ENCODE measurements at places on chromosomes 2 and 18.

DNA sequence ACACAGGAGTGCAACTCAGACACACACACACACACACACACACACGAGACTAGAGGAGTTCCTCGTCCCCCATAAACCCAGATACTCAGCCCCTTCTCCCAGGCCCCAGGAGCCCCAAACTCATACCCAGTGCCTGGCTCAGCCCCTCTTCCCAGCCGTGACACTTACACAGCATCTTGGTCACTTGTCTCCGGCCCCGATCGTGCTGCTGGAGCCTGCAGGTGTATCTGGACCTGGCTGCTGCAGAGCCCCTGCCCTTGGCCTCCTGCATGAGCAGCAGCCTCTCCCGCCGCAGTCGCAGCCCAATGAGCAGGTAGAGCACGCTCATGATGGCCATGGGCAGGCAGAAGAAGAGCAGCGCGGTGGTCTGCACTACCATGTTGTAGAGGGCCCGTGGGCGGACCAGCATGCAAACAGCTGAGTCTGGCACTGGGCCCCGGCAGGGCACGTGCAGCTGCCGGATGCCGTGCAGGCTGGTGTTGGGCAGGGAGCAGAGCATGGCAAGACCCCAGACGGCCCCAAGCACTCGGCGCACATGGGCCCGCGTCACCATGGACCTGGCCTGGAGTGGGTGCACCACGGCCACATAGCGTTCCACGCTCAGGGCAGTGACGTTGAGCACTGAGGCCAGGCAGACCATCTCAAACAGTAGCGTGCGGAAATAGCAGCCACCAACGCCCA, 2.1 kb downstream of the NMUR1 start:
- DNase-seq: no peak

DNA sequence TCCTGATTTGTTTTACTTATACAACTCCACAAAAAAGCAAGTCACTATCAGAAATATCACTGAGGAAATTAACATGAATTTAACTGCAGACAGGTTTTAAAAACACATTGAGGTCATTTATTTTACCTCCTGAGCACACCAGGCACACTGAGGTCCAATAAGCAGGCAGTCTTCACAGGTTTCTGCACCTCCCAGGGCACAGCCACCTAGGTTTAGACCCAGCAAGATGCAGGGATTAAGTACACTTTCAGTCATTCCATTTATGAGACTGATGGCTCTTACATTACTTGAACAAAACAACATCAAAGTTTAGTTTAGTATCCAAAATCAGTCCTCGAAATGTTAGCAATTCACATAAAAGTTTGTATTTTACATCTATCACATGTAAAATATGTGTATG, 1.0 kb downstream of the ITGB6 start:
- DNase-seq: no peak

GRCh38 chr2:207352978-207353671, 176.6 kb upstream of the CREB1 start:
- no peak for DNase-seq

- DNase-seq: no peak
Measured at GRCh38 chr2:25512707-25513106, 160.7 kb downstream of the DTNB start.

DNA sequence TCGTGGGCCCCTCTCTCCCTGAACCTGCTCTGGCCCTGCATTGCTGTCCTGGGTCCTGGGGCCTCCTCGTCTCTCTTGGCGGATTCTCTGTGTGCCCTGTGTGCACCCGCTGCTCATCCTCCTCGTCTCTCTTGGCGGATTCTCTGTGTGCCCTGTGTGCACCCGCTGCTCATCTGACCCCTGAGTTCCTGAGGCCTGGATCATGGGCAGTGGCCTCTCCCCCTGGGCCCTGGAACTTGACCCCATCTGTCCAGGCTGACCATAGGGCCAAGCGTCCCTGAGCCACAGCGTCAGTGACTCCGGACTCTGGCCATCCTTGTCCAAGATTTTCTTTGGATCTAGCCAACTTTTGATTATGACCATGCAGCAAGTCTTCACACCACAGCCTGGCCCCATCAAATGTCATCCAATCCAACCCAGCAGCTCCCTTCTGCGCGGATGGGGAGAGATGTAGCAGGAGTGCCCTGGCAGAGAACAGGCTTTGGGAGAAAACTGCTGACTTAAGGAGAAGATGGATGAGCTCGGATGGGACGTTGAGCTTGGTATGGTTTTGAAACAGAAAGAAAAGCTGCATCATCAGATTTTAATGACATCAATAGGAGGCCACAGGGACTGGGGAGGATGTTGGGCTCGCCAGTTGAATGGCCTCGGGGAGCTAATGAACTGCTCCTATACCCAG, 455.1 kb upstream of the HS6ST1 start:
- no peak for DNase-seq

GRCh38 chr2:50098242-50098641, 933.7 kb downstream of the NRXN1 start:
- DNase-seq: no peak

DNA sequence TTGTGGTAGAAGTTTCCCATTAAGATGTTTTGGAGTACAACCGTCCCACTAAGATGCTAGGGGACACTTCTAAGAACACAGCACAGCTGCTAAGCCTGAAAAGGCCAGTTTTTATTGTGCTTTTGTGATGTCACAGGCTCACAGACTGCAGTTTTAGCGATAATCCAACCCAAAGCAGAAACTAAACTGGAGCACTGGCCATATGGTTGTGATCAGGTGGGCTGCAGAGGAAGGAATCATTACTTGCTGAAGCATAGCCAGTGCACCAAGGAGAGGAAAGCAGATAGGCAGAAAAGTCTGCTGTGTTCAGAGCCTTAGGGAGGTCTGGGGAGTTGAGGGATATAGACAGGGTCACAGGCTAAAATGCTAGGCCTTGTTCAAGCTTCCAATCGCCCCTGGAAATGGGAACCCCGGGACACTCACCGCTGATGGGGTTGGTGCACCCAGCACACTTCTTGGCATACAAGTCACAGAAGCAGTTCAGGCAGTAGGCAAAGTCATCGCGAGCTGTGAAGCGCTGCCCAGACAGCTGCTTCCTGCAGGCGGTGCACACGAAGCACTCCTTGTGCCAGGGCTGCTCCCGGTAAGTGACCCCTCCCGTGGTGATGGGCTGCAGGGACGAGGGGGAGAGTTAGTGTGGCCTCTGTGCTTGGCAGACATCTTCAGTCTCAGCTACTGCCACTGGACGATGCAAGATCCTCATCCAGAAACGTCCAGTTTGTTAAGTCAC, 25.7 kb downstream of the C2orf49 start:
- DNase-seq: no peak

- DNase-seq: no peak
Measured at GRCh38 chr2:238259061-238260020, 19.5 kb upstream of the HES6 start.

GRCh38 chr2:230824406-230824978, 40.2 kb upstream of the ITM2C start:
- DNase-seq: peak; percentile 14

DNA sequence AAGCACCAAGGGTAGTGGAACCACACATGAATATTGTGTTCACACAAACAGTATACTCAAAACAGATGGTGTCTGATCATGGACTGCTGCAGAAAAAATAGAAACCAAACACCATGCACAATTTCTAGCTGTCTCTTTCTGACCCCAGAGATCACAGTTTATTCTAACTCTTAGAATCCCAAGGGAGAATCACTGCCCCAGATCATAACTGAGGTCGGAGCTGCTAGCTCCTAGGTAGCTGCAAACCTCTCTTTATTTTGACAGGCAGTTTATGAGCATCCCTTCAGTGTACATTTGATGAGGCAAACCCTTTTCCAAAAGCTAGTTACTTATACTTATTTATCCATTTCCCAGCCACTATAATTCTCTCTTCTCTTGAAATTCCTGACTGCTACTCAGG, 439.1 kb upstream of the HNMT start:
- no peak for DNase-seq

GRCh38 chr2:54864727-54865126, 141.3 kb downstream of the EML6 start:
- no peak for DNase-seq

DNA sequence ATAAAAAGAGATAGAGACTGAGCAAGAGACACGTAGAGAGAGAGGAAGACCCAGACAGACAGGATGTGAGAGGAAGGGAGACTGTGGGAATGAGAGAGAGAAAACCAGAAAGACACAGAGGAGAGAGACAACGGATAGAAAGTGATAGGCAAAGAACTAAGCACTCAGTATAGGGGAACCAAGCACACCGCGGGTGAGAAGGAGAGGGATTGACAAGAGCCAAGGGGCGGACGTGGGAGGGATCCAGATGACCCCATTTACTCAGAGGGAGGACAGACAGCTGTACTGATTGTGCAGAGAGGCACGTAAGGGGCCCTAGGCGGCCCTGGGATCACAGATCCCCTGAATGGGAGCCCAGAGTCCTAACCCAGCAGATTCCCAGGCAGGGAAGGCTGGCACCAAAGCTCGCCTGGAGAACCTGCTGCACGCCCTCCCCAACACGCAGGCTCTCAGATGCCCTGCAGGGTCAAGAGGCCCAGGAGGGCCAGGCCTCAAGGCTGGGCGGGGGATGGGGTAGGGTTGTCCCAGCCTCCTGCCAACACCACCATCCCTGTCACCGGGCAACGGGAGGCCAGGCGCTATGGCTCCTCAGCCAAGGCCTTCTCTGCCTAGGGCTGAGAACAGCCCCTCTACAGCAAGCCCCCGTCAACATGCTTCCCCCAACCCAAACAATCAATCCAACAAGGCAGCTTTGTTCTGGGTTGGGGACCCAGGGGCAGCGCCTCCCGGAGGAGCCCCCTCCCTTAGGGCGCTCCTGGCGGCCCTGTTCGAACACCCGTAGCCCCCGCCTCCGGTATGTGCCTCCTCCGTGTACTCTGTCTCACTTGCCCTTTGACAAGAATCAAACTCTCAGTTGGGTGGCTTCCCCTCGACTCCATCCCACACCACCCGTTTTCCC, 579 bp downstream of the LOXL3 start:
- DNase-seq: no peak

DNA sequence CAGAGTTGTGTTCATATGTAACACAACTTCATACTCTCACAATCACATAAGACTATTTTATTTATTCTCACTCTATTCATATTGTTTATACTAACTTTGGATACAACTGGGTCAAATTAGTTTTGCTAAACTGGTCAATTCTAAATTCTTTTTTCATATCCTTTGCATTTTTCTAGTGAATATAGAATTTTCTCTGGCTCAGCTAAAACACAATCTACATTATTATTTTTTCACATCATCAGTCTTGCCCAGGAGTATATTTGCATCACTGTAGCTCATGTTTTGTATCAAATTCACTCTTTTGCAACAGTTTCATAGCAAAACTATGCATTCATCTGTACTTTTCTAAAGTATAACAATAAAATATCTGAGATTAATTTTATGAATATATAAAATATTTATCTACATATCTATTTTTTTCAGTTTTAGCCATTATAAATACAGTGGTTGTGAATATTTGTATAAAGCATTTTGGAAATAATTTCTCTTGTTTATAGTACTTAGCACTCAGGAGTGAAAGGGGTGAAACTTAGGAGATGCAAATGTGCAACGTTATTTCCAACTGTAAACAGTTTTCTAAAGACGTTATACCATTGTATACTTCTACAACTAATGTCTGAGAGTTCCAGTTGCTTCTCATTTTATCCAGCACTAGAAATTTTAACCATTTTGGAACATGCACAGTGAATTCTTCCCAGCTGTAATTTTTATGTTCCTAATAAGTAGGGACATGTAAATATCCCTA, 854.6 kb downstream of the CBLN2 start:
- no peak for DNase-seq

- no peak for DNase-seq
Measured at GRCh38 chr18:58447402-58448095, 181.3 kb downstream of the ALPK2 start.
